ENCODE measurements at places on chromosomes 7 and 10. TPM values are rescaled to one million over a fixed set of nuclear protein-coding genes. Genes with fewer than 3 reads are reported as not detected.

DNA sequence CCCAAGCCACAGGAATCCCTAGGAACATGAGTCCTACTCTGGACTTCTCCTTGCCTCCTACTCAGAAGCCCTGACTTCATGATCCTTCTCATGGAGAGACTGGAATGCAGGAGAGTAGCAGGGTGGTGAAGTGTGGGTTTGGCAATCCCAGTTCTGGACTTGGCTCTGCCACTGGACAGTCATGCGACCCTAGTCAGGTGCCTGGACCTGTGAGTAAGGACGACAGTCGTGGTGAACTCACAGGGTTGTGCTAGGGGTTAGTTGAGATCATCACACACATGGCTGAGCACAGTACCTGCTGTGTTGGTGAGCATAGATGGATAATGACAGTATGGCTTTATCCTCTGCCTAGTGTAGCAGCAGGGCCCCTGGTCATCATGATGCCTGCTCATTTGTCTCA, 117.9 kb downstream of the LRRC18 start:
- H3K36me3 ChIP-seq: no peaks in the 10 kb centered on the region
- no peak overlapping the region for H3K27ac ChIP-seq
- no peaks in the 10 kb centered on the region for H3K27me3 ChIP-seq
- no peak for DNase-seq

- no peaks in the 10 kb centered on the region for H3K36me3 ChIP-seq
- H3K27me3 ChIP-seq: peaks cover 8% of the 10 kb centered on the region
- H3K27ac ChIP-seq: no peak overlapping the region
- H3K4me1 ChIP-seq: no peaks in the 10 kb centered on the region
These were observed 5.3 kb downstream of the CFTR start for GRCh38 chr7:117485118-117485620.

DNA sequence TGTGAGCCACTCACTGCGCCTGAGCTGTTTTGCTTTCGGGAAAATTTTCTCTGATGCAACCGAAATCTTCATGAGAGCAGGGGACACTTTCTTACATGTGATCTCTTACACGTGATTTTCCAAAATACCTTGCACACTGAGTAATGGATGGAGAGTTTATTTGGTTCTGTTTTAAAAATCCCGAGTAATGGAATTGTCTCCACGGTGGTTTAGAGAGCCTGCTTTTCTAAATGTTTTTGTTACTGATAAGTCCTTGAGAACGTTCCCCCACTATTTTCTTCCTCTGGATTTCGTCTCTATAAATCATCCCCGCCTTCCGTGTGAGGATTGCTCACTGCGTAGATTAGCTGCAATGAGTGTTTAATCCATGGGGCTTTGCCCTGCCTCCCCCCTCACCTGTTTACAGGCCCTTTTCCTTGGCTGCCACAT, 25.7 kb downstream of the CAMK1D start:
- peaks cover 4% of the 10 kb centered on the region for H3K36me3 ChIP-seq
- no peaks in the 10 kb centered on the region for H3K27me3 ChIP-seq
- H3K4me1 ChIP-seq: peaks cover 23% of the 10 kb centered on the region

DNA sequence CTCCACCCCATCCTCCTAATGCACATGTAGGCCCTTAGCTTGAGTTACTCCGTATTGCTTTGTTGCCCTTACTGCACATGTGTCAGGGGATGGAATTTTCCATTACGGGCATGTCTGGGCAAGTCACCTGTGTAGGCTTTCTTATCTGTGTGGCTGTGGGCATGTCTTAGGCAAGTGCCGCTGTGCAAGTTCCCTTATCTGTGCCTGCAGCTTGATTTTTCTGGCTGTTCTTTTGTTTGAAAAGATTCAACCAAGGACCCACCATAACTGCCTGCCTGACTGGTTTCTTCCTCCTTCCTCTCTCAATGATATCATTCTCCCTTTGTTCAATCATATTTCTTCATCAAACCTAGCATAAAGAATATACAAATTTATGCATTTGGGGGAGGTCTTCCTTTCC, 88.5 kb downstream of the AKR1D1 start:
- H3K4me1 ChIP-seq: no peaks in the 10 kb centered on the region
- no peak overlapping the region for H3K27ac ChIP-seq
- H3K27me3 ChIP-seq: no peaks in the 10 kb centered on the region
- no peak overlapping the region for H3K4me3 ChIP-seq
- H3K36me3 ChIP-seq: no peaks in the 10 kb centered on the region

The CFAP69 gene
- total RNA-seq: 0.77 TPM

The SLC39A12 gene
- not detected for total RNA-seq

- no peak overlapping the region for H3K27ac ChIP-seq
- H3K4me1 ChIP-seq: no peaks in the 10 kb centered on the region
- H3K36me3 ChIP-seq: peaks cover 86% of the 10 kb centered on the region
- DNase-seq: no peak
- no peaks in the 10 kb centered on the region for H3K27me3 ChIP-seq
These were observed 25.2 kb downstream of the LOXL4 start for GRCh38 chr10:98242823-98243222.

DNA sequence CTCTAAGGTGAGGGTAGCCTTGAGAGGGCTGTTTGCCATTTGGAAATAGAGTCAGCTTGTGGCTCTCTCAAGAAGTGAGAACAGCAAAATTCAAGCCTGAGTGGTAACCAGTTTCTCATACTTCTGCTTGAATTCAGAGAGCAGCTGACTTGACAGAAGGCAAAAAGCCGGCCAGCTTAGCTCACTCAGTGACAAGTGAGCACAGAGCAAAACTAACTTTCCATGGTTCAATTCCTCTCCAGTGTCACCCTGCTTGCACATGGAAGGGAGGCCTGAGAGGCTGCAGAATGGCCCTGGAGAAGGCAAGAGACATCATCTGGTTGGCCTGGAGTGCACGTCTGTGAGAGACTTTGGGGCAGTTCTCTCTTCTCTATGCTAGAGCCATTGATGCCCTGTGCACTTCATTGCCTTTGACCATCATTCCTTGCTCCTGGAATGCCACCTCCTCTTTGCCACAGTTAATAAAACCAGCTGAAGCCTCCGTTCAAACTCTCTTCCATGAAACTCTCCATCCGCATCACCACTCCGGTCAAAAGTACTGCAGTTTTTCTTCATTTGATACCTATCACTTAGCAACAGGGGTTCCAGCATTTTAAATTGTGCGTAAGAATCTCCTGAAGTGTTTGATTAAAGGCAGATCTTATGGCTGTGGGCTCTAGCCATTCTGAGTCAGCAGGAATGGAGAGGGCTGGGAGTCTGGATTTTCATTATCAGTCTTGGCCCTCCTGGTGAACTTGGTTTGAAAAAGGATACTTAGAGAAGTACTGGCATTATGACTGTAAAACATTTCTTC, 69.8 kb upstream of the PIK3CG start:
- no peak for DNase-seq
- H3K4me1 ChIP-seq: no peaks in the 10 kb centered on the region
- H3K27me3 ChIP-seq: no peaks in the 10 kb centered on the region
- no peak overlapping the region for H3K4me3 ChIP-seq

The DPP6 gene
- total RNA-seq: not detected

The P4HA1 gene
- 16.6 TPM for total RNA-seq

DNA sequence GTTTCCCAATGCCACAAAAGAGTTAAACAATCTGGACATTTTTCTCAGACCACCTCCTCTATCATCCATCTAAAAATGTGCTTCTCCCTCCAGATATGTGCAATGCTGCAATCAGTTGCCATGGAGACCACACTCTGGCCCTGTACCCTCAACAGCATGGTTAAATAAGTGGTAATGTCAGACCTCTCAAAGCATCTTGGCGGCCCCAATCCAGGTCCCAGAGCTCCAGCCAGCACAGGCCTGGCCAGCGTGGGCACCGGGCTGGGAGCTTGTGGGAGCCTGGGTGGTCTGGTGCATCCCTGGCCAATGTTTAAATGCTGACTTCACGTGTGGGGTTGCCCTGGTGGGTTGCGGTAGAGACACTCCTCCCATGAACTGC, 362.9 kb upstream of the ZNF32 start:
- no peaks in the 10 kb centered on the region for H3K36me3 ChIP-seq
- no peak for DNase-seq
- no peaks in the 10 kb centered on the region for H3K4me1 ChIP-seq

The SORBS1 gene
- 0.94 TPM for total RNA-seq

The GBX1 gene
- total RNA-seq: not detected

The ATRNL1 gene
- not detected for total RNA-seq

DNA sequence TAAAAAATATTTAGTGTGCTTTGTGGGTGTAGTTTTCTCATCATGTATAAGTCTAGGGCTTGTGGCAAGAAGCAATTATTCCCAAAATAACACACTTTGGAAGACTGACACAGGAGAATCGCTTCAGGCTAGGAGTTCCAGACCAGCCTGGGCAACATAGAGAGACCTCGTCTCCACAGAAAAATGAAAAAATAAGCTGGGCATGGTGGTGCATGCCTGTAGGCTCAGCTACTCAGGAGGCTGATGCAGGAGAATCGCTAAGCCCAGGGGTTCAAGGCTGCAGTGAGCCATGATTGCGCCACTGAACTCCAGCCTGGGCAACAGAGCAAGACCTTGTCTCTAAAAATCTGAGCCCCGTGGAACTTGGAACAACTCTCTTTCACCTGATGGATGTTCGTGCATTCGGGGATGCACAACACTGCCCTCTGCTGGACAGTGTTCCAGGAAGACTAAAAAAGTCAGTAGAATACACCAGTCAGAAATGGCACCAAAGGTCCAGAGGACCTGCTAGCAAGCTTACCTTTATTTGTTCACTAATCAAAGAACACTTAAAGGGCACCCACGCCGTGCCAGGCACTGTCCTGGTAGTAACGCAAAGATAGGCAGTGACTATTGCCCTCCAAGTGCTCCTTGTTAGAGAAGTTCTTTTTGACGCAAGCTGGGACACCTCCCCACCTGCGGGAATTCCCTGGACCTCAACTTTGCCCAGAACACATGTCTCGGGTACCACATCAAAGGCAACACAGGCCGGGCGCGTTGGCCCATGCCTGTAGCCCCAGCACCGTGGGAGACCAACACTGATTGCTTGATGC, 81.9 kb upstream of the CALN1 start:
- no peak overlapping the region for H3K4me3 ChIP-seq
- H3K36me3 ChIP-seq: no peaks in the 10 kb centered on the region
- no peaks in the 10 kb centered on the region for H3K4me1 ChIP-seq
- H3K27ac ChIP-seq: no peak overlapping the region
- H3K27me3 ChIP-seq: peaks cover 4% of the 10 kb centered on the region
